ENCODE measurements at places on chromosomes 4 and X.

DNA sequence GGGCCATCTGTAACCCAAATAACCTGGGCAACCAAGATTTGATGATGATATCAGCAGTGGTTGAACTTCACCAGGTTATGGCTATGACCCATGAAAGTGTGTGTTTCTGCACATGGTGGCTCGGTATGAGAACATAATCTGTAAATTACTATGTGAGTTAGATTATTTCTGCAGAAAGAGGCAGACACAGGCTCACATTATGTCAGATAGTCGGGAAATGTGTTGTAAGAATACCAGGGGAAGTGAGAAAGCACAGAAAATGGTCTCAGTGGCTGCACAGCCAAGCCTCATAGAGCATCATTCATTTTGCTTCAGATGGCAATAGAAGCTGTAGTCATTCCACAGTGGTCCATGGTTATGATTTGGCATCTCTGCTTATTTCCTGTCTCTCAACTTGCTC, 63.0 kb upstream of the RBPJ start:
- no peak for DNase-seq

DNA sequence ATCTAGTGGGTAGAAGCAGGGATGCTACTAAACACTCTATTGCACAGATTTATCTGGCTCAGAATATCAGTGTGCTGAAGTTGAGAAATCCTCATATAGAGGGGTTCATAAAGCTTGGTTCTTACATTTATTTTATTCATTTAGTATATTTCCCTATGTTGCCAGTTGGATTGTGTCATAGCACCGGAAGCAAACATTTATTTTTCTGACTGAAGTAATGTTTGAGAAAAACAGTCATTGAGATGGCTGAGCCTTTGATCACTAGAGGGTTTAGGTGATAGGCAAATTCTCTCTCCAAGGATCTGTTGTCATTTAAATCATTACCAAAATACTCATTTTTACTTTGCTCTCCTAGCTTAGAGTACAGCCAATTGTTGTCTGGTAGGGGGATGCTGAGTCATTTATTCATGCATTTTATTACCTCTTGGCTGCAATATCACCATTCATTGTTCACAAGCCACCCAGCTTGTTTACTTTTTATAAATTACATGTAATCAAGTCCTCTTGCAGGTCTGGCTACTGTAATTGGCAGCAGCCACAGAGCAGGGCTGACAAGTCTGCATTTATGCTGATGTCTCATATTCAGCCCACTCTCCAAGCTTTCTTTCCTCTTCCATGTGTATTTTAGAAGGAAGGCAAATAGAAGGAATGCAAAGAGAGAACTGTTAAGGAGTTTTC, 15.2 kb downstream of the GAB1 start:
- DNase-seq = no peak

DNA sequence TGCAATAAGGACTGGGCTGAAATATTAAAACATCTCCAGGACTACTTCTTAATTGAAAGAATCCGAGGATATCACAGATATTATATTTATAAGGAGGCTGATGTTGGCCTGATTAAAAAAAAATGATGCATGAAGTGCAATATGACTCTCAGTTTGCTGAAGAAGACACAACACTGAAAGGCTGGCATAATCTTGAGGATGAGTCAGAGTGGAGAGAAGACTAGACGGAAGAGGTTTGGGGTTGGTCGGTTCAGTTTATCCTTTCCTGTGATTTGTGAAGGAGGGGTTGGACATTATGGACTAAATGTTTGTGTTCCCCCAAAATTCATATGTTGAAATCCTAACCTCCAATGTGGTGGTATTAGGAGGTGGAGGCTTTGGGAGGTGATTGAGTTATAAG, 170.3 kb downstream of the CORIN start:
- DNase-seq = no peak

- no peak for DNase-seq
Measured at GRCh38 chr4:183599690-183600089, 59.3 kb downstream of the RWDD4 start.

GRCh38 chr4:71240094-71240493, 98.7 kb upstream of the SLC4A4 start:
- no peak for DNase-seq

GRCh38 chr4:128310266-128310697, 22.7 kb upstream of the PGRMC2 start:
- DNase-seq = no peak

- DNase-seq = no peak
Measured at GRCh38 chr4:1413204-1413663, 7.0 kb upstream of the NKX1-1 start.

DNA sequence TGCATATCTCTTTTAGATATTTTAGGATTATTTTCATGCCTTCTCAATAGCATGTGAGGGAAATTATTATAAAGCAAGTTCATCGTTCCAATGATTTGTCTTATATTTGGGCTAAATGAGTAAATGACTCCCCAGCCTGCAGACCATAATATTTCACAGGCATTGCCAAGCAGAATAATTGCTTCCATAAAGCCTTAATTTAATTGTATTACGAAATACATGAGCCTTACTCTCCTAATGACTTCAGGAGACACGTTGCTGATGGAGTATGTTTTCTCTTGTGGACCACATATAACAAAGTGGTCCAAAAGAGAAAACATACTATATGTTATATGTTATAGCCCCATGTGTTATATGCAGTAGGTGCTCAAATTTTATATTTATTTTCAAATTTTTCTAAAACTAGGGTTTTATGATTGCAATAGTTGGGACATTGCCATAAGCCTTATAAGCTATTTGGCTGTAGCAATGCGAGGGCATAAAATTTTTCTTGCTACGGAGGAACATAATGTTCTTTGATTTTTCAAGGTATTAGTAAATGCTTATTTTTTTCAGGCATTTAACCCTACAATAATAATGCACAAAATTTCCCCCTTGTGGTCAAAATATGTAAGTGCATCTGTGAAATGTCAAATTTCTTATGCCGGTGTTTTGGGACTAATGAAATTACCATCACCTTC, 26.2 kb upstream of the TMPRSS11D start:
- no peak for DNase-seq

DNA sequence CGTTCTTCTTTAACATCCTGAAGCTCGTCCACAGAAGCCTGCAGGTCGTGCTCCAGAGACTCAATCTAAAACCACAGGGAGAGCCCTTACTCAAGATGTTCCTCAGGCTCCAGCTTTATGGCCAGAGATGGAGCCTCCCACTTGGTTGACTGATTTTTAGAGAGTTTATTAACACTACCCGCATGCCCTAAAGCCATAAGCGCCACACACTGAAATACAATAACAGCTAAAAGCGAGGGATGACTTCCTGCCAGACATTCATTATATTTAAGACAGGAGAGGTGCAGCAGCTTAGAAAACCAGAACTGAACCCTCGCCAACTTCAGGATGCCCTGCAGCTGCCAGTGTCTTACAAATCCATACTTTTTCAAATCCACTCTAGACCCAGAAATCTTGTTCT, 42.0 kb downstream of the SOD3 start:
- DNase-seq = no peak

DNA sequence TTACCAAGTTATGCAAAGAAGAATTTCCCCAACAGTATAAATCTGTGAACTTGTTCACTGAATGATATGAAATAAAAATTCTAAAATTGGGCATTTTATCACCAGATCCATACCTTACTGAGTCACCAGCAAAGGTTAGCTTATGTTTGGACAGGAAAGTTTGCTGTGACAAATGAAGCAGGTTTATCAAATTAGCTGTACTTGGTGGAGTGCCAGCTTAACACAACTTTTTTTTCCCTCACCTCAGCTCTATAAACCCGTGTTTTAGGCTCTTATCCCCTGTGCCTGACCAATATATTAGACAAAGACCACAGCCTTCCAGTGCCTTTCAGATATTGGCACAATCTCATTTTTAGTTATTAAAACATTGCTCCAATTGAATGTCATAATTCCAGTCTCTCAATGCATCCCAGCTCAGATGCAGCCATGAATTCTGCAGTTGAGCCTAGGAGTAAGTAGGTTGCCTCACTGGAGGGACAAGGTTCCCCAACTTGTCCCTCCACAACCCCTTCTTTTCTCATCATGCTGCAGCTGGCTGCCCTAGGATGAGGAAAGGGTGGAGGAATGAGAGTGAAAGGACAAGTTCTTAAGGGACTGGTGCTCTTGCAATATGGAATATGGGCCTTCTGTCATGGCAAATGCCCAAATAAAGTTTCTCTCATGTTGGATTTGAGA, 27.0 kb upstream of the PDGFC start:
- no peak for DNase-seq

DNA sequence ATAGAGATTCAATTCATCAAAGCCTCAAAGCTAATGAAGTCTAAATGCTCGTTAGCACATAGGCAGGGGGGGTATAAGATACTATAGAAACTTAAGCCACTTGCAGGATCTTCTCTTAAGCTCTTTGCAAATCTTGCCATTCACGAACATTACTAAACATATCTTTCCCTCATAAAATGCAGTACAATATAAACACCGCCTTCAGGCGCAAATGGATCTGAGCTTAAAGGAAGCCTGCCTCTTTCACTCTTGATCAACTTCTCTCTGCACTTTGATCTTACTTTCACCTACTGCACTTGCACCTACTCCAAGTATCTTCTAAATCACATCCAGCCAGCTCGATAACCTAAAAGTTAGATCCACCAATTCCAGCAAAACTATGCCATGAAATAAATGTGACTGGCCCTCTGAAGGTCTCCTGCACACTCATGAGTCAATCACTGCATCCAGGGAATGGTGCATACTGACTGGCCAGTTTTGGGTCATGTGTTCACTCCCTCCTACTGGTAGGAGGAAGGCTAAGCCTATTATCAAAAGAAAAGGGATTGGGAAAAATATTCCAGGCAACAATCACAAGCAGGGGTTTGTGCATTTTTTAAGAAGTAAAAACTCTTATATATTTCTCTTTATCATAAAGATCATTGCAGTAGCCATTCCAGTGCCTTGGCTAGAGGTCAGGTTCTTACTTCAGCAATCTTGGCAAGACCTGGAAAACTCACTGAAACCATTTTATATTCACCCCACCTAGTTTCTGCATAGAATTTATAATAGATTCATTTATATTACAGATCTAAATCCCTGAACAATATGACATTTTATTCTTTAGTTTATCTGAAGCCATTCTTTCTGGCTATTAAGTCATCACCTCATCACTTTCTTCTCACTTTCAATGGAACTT, 222.0 kb downstream of the PPP3CA start:
- no peak for DNase-seq

- no peak for DNase-seq
Measured at GRCh38 chrX:5617666-5618065, 611.0 kb downstream of the NLGN4X start.
